ENCODE measurements at places on chromosomes 2 and 18.
A peak's percentile ranks its signal among the peaks of the same experiment; 100 is the strongest.

DNA sequence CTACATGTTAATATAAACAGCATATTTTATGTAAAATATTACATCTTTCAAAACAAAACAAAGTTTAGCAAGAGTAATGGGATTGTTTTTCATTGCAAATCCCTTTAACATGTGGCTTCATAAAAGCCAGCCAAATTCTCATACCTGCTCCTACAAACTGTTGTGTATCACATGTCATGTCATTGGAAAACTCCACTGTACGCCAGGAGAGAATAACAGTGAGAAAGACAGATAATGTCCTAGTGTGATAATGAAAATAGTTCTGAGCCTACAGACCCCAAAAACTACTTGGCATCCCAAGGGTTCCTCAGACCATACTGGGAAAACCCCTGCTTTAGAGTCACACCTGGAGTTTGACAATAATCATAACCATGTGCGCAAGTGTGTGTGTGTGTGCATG is 182.7 kb upstream of the HNRNPA3 start:
- DNase-seq: no peak

GRCh38 chr2:179263015-179263414 is 1.6 kb downstream of the SESTD1 start:
- no peak for DNase-seq

DNA sequence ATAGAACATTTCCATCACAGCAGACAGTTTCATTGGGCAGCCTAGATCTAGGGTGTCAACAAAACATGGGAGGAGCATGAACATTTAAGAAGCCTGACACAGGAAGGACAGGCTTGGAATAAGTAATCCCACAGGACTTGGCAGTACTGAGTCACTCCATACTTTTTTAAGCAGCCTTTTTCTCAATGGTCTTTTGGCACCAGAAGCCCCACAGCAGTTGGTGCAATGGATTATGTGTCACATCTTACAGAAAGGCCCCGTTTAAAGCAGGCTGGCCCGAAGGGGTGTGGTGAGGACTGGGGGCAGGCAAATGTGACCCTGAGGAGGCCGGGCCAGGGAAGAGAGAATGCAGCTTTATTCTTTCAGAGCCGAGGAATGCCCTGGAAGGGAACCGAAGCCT is 26.6 kb downstream of the SPTBN1 start:
- DNase-seq: no peak

DNA sequence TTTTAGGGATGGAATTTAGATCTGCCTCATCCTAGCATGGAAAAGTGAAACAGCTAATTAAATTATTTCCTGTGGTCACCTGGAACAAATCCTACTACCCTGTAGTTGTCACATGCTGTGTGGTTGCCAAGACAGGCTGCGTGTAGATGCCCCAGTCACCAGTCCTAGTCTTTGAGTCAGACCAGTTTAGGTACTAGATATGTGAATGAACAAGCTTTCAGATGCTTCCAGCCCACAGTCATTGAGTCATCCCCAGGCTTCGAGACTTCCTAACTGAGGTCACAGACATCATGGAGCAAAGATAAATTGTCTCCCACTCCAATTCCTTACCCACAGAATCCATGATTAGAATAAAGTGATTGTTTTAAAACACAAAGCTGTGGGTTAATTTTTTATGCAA is 35.8 kb upstream of the GRB14 start:
- DNase-seq: no peak

- no peak for DNase-seq
Measured at GRCh38 chr2:230068651-230069055, at the start of gene SLC16A14. Gene SLC16A14, minus strand, starts transcription at chr2:230068924. Its CDS starts 9,572 bp downstream, at chr2:230059352.

- DNase-seq: no peak
Measured at GRCh38 chr2:233381638-233381995, 27.3 kb downstream of the DGKD start.

DNA sequence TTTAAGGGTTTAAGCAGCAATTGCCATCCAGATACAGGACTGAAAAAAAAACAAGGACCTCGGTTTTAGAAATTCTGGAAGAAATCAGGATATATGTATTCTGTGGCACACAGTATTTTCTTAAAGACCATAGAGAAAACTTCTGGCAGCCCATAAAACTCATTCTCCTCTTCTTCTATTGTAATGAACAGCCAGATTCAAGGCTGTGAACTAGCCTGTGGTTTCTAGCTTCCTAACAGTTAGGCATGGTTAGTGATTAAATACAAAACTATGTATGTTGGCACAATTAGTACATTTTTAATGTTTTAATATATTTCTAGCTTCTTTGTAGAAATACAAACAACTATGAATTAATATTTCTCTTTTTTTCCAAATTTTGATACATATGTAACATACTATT is 555.7 kb downstream of the DSC3 start:
- DNase-seq: no peak

- no peak for DNase-seq
Measured at GRCh38 chr18:69120833-69121232, 279.9 kb upstream of the DOK6 start.

- DNase-seq: no peak
Measured at GRCh38 chr2:217223222-217223930, 363.5 kb upstream of the TNP1 start.

- DNase-seq: no peak
Measured at GRCh38 chr2:7572450-7572849, 655.2 kb downstream of the RNF144A start.

DNA sequence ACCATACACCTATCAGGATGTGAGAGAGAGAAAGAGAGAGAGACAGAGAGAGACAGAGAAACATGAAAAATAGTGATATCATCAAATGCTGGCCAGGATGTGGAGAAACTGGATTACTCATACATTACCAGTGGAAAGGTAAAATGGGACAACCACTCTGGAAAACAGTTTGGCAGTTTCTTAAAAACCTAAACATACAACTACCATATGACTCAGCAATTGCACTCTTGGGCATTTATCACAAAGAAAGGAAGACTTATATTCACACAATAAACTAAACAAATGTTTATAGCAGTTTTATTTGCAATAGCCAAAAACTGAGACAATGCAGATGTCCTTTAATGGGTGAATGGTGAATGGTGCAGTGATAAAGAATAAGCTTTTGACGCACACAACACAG is 29.1 kb downstream of the SLC4A3 start:
- DNase-seq: no peak

- no peak for DNase-seq
Measured at GRCh38 chr2:29110916-29111535, 4.2 kb upstream of the CLIP4 start.

GRCh38 chr2:72991980-72992733 is 74.8 kb downstream of the EMX1 start:
- no peak for DNase-seq

DNA sequence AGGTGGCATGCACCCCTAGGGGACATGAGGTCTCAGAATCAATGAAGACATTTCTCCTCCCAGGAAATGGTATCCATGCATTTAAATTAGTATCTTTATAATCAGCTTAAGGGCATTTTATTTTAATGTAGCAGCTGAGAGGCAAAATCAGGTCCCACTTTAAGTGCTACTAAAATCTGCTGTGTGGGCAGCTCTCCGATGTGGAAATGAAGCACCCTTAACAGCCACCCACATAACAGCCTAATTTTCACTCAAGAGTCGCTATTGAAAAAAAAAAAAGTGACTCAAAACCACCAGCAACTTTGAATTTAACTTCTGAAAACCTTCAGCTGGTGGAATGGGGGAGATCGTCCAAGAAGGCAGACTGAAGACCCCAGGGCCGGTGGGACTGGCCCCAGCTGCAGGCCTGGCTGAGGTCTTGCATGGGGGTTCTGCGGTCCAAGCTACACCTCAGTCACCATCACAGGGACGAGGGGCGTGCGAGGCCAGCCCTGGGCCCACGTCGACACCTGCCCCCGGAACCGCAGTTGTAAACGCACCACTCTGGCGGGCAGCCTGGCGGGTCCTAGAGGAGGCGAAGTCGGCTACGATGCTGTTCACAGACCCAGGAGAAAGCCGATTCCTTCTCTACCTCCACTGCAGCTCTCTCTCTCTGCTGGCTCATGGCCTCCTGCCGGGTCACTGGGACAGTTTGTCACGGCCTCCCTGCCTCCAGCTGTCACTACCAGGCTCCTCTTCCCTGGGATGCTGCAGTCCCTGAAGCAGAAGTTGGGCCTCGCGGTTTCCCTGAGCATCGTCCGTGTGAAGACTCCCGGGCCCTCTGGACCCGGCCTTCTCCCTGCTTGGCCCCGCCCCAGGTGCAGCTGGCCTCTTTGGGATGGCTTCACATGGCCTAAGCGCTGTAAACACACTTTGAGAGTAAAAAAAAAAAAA is 111.9 kb downstream of the KCNF1 start:
- DNase-seq: no peak

DNA sequence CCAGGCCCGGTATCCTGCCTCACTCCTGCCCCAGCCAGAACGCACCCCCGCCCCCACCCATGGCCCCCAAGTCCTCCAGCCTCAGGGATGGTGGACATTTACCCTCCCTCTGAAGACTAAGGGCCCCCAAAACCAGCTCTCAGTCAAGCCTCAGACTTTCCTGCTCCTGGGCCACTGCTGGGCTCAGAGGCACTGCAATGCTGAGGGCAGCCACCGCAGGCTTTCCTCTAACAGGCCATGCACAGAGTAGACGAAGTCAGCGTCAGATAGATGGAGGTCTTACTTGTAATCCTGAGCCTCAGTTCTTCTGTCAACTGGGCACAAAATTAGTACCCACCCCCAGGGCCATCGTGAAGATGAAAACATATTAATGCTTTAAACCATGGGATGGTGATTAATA is 92.6 kb downstream of the TTC32 start:
- no peak for DNase-seq

DNA sequence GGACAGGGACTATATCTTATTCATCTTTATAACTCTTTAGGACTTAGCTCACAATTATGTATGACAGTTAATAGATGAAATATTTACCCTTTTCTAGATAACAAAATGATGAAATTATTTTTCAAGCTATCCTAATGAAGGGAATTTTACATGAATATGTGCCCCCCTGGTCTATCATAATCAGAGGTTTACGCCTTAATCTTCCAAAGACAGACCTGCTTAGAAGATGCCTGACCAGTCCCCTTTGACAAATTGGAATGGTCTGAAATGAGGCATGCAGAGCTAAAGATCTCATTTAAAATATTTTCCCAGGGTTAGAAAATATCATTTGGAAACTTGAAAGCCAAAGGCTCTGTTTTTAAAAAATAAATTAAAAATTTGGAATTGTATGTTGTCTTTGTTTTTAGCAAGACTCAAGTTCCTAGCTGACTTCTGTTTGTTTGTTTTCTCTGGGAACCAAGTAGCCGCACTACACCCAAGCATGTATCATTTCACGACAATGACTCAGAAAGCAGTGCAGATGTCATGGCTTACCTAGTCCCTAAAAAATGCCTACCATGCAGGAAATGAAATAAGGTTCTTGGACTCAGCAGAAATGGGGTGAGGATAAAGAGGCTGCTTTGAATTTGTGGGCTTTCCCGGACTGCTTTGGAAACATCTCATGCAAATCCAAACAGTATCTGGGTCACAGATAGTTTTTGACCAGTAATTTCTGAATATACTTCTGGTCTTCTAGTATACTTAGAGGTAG is 162.1 kb downstream of the ZEB2 start:
- no peak for DNase-seq

GRCh38 chr2:66433945-66434678 is 813 bp upstream of the MEIS1 start:
- peak; percentile 70 for DNase-seq

GRCh38 chr2:167489325-167489724 is 601.0 kb downstream of the XIRP2 start:
- no peak for DNase-seq

DNA sequence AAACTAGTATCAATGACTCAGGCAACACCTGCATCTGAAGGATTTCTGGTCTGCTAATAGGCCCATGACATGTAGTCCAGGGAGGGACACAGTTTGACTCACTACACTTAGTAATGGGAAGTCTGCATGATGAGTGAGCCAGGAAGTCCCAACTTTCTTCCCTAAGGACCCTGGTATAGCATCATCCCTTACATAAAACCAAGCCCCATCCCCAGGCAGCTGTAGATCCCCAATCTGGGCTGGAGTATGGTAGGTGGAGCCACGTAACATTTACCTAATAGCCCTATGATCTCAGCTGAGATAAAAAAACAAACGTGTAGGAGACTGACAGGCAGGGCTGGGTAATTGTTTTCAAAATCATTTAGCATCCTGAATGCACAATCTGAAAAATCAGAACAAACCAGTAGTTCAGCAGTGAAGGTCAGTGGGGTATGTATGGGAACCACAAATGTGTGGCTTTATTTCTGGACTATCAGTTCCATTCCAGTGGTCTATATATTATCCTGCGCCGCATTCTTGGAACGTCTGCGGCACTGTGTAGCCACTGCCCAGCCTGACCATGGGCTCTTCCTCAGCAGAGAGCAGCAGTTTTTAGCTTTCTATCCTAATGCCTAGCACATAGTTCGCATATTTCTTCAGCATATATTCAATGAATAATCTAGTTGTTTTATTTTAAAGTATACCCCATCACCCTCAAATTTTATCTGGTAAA is 33.5 kb downstream of the EPB41L3 start:
- DNase-seq: no peak

GRCh38 chr18:56945171-56946083 is 201.5 kb upstream of the BOD1L2 start:
- DNase-seq: no peak

DNA sequence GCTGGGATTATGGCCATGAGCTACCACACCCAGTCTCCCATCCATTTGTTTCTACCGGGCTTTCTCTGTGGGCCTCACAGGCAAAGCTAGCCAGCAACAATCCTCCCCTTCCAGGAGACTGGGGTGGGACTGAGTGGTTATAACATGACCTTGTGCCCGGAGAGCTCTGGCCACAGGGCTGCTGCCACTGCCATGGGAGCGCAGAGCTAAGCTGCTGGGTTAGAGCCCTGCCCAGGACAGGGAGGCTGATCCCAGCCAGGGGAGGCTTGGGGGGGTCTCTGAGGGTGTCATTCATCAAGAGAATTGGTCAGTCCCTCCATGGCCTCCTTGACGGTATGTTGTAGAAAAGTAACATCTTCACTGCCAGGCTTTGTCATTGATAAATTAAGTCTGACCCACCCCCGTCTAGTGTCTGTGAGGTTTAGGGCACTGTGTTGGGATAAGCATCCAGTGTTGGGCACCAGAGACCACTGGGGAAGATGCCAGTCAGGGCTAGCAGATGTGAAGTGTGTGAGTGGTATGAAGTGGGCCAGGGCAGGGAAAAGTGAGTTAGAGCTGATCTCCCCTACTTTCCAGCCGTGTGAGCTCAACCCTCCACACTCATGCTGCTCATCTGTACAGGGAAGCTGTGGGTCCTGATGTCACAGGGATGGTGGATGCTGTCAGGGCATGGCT is 368.4 kb upstream of the HS6ST1 start:
- no peak for DNase-seq

DNA sequence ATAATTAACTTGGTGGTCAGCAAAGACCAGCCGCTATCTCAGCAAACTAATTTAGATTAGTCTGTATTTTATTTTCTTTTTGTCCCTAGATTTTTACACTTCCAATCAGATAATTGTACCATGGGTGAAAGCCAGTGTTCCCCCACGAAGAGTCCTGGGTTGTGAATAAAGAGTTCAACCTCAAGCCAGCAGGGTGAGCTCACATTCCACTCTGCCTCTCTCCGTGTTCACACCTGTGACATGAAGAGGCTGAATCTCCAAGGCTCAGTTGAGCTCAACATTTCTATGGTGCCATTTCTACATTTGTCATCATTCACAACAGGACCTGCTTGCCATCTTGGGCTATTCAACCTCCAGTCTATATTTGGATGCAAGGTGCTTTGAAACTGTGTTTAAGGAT is 771.5 kb downstream of the GALR1 start:
- DNase-seq: no peak

Data from NCI-H1417 treated with DMSO at 0.1 percent for 48 hours (cell line).